ENCODE measurements at places on chromosomes 3 and 15. TPM values are rescaled to one million over a fixed set of nuclear protein-coding genes. Genes with fewer than 3 reads are reported as not detected.

DNA sequence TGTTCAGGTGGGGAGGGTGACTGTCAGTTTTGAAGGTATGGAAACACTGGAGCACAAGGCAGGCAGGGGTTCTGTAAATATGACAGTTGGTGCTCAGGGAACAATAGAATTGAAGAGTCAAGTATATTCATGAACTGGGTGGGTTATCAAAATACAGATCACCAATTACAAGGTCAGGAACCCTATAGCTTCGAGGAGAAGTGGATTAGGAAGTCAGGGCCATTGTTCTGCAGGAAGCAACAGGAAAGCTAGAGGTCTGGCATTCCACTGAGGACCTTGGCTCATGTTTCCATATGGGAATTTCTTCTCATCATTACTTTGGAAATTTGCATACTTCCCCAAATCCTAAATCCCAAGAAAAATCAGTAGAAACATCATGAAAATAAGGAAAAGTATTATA is 125.9 kb downstream of the MYRIP start:
- no peak for DNase-seq

DNA sequence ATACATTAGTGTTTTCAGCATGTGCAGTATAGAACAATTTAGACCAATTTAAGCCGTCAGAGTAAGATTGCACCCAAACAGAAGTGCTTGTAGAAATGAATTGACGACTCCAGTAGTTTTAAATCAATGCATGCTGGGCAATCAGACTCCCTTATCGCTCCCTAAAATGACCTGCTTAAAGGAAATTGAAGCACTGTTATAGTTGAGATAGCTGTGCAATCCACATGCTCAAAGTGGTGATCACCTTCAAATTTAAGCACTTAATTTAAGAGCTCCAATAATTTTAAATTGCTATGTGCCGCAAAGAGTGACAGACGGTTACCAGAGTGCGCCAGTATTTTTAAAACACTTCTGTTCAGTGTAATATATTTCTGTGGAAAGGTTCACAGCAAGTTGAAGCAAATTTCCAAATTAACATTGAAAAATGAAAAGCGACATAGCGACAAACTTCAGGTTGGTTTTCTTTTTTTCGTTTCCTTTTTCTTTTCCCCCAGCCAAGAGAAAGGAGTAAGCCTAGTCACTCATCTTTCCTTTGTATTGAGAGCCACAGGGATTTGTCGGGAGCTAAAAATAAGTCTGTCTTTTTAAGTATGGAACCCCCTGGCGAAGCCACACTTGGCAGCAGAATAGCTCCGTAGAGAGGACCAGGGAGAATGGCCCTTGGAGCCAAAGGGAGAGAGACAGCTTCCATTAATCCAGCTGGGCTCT is 436.4 kb upstream of the RBMS3 start:
- no peak for DNase-seq

DNA sequence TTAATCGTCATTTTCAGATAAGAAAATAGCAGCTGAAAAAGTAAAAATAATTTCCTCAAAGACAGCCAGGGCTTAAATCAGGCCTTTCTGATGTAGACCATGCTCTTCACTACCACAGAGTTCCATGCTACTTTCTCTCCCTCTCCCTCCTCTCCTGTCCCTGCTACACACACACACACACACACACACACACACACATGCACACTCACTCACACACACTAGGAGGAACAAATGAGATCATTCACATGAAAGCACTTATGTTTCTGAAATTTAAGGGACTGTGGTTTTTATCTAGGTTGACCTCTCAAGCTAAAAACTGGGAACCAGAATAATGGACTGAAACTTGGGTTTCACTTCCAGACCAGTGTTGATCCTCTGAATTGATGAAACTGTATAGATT is 4.1 kb upstream of the PSMA4 start:
- DNase-seq = no peak

The CIAO2A gene
- polyA plus RNA-seq = 46.2 TPM

The CILP gene
- 23.3 TPM for polyA plus RNA-seq

Data from muscle of arm (tissue), 14 donors.